ENCODE measurements at places on chromosomes 16 and 17.

DNA sequence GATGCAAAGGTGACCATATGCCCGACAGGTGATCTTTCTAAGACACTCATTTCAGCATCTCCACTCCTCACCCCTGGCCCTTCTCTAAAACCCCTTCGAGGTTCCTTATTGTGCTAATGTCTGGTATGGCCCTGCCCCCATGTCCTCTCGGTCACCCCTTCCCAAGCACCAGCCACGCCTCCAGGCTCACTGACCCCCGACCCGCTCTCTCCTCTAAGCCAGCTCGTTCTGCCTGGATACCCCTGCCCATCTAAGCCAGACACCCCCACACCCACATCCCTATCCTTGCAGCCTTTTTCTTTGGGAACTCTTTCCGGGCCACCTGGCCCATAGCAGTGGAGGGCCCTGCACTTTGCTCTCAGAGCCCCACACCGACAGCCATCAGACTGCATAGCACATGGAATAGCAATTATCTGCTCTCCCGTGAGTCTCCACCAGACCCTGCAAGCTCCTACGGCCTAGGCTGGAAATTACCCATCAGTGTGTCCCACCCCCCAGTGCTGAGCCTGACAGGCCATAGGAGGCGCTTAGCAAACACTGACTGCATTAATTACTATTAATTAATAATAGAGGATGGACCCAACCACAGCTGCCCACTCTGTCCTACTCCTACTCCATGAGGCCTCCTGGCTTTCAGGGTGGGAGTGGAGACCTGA is 176.7 kb downstream of the TMEM132E start:
- no peak for DNase-seq

- no peak for DNase-seq
Observed at GRCh38 chr17:47862621-47863440, 11.9 kb upstream of the SP6 start.

DNA sequence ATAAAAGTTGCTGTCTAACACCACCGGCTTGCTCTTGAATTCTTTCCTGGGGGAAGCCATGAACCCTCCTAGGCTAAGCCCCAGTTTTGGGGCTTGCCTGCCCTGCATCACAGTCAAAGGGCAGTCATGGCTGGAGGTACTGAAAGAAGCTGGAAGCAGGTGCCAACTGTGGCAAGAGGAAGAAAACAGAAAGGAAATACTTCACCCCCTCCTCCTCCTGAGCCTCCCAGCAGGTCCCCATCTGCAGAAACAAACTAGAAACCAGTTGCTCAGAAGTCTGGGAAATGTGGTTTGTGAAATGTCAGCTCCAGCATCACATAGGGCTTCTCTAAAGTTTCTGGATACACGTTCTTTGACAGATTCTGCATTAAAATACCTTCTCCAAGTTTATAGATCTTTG is 150.0 kb upstream of the PSMD7 start:
- DNase-seq = no peak

DNA sequence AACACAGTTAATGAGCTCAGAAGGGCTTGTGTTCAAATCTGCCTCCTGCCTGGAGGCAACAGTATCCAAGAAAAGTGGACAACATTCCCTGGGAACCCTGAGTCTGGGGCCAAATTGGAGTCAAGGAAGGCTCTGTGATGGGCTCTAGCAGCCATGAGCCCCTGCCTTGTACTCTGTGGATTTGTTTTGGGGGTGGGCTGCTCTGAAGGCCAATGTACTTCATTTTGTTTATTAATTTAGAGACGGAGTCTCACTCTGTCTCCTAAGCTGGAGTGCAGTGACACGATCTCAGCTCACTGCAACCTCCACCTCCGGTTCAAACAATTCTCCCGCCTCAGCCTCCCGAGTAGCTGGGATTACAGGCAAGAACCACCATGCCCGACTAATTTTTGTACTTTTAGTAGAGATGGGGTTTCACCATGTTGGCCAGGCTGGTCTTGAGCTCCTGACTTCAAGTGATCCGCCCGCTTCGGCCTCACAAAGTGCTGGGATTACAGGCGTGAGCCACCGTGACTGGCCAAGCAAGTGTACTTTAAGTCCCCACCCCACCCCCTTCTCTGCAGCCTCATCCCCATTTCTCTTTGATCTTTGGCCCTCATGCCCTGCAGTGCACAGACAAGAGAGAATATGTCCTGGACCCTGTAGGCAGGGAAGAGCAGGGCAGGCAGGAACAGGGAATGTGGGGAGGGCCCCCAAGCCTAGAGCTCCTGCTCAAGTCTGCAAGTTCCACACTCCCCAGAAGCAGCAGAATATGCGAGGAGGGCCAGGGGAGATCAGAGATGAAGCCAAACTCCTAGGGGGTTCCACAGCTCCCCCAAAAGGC is 2.7 kb upstream of the GIP start:
- DNase-seq = no peak

DNA sequence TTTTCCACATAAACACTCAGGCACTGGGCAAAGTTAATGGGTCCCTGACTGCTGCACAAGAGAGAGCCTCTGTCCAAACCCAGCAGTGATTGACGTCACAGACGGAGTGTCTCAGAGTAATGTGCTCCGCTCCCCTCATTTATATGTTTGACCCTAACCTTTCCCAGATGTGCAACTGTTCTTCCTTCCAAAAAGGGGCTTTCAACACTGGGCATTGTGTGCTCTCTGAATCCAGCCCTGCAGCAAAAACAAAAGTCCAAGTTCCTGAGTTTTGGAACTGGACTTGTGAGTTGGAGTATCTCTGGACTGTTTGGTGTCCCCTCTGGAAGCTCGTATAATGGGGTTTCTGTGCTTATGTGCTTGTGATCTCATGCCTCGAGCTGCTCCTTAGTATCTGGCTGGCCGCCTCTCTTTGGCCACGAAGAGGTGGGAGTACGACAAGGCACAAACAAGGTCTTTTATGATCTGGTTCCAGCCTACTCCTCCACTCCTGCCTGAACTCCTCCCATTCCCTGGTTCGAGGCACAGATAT is 76.4 kb upstream of the SMIM36 start:
- DNase-seq = no peak

DNA sequence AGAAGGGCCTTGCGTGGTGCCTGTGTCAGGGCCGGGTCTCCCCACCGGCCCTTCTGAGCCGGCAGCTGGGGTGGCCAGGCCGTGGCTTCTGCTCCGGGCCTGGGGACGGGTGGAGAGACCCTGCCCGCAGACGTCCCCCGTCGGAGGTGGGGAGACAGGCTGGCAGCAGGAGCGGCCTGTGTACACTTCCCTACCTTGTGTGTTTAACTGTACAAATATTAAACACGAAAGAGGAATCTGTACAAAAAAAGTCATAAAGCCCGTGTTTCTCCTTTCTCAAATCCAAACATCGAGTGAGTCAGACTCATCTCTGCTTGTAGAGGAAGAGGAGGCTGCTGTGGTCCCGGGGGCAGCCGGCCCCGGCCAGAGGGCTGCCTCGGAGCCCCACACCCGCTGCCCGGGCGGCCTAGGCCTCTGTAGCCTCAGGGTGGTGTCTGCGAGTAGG is 2.0 kb downstream of the CACNA1H start:
- no peak for DNase-seq

- DNase-seq = no peak
Observed at GRCh38 chr16:83513008-83513755, 294.6 kb upstream of the HSBP1 start.

GRCh38 chr17:16287563-16288027 is 65.7 kb downstream of the CENPV start:
- no peak for DNase-seq

DNA sequence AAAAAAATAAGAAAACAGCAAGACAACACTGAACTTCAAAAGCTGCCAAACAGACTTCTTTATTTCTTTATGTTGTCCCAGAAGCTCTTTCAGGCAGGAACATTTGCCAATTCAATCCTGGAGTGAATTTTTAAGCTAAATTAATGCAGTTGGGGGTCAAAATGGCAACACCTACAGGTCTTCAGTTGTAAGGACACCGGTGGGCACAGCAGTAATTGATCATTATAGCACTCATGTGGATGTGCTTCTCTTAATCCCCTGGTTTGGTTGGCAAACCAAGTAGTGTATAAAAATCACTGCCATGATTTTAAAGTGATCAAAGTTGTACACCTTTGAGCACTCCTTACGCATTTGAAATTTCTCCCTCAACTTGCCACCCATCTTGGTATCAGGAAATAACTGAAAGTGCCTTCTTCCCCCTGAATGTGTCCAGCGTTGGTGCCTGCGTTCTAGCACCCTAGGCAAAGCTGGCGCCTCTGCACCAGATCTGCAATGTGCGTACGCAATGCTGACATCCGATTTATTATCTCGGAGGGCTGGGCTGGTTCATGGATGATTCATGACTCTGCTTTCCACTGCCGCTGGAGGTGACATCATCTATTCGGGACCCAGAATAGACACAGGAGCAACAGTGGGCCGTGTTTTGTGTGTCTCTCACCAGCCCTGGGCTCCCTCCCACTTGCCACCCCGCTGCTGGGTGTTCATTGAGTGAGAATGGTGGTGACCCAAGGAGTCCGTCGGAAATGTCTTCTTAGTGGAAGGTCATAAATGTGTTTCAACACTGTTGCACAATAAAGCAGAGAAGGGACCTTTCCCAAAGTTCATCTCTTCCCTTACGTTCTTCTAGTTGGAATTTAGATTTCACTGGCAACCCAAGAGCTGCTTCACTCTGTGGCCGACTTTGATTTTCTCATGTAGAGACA is 203.4 kb downstream of the CCDC182 start:
- no peak for DNase-seq

DNA sequence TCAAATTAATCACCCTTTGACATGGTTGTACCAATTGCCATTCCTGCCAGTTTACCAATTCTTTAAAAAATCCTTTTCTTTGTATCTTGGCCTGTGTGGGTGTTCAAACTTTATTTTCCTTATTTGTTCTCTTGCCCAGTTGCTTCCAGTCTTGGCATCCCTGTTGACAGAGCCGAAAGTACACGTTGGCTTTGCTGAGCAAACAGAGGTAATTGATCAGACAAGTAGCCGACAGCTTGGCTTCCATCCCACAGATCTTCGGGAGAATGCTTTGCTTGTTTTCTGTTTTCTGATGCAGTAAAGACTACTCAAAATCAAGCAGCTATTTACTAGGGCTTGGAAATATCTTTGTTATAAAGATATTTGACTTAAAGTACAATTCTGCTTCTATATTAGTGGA is 506.8 kb upstream of the SALL1 start:
- peak; percentile 80 for DNase-seq

DNA sequence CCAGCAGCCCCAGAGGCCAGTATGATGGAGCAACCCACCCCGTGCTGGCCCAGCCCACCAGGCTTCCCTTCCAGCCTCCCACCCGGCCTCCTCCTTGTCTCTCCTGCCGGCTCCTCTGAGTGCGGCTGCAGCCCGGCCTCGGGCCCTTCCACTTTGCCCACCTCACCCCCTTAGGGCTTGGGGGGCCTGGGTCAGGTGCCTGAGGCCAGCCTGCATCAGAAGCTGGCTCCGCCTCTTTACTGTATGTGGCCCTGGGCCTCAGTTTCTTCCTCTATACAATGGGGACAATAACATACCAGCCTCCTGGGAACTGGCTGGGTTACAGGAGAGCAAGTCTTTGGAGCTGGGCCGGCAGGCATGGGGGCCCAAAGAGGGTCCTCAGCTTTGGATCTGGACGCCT is 221.1 kb upstream of the CIBAR2 start:
- DNase-seq = no peak

DNA sequence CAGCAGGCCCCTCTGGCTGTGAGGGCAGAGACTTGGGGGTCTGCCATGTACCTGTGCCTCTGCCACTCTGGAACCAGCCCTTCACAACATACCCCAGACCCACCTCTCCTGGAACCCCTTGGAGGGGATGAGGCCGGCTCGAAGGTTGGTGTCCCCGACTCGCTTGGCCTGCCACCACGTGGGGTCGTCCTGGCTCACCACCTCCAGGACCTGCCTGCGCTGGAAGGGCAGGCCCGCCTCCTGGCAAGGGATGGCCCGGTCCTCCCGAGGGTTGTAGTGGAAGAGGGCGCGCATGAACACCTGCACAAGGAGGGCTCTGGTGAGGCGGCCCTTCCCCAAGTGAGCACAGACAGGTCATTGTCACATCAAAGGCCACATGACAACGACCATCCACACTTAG is 12.2 kb downstream of the MPP3 start:
- DNase-seq = no peak

DNA sequence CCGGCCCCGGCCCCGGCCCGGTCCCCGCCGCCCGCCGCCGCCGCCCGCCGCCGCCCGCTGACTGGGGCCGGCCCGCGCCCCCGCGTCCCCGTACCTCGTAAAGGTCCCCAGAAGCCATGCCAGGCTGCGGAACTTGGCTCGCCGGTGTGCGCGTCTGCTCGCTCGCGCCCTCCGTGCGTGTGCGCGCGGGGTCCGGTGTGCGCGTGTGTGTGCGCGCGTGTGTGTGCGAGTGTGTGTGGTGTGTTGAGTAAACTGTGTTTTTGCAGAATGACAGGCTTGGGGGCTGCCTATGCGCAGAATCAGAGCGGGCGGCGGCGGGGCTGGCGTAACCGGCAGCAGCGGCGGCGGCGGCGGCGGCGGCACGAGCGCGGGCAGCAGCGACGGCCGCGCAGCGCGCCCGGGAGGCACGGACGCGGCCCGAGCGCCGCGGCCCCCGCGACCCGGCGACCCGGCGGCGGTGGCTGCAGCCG is 307 bp downstream of the CDYL2 start:
- DNase-seq = peak; percentile 92

DNA sequence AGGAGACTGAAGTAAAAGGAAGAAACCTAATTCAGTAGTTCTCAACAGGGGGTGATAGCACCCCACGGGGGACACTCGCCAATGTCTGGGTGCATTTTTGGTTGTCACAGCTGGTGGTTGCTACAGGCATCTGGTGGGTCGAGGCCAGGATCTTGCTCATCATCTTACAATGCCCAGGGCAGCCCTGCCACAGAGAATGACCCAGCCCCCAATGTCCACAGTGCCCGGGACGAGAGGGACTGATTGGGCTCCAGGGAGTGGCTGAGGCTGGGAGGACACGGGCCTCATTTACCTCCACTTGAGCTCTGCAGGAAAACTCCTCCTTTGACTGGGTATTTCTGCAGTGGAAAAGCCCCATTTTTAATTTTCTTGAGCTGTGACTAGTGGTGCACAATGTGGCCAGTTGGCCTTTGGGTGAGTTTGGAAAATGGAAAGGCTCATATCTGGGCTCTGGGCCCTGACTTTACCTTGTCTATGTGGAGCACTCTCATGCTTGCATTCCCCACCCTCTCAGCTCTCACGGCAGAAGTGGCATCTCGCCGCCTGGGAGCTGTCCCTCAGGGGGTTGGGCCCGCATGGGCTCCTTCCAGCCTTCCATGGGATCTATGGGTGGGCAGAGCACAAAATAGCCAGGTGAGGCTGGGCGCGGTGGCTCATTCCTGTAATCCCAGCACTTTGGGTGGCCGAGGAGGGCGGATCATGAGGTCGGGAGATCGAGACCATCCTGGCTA is 37.7 kb upstream of the IRF8 start:
- DNase-seq = no peak

GRCh38 chr17:49703557-49704277 is 4.0 kb downstream of the SLC35B1 start:
- DNase-seq = no peak

GRCh38 chr16:56911771-56912571 is 20.0 kb upstream of the HERPUD1 start:
- DNase-seq = no peak

- DNase-seq = peak; percentile 57
Observed at GRCh38 chr16:13036600-13036999, 135.2 kb downstream of the SHISA9 start.

- no peak for DNase-seq
Observed at GRCh38 chr17:1188812-1189504, 9.2 kb upstream of the ABR start.
